ENCODE measurements at places on chromosomes 11 and 22.

- no peak for DNase-seq
Measured at GRCh38 chr11:12556788-12557384, 117.3 kb upstream of the TEAD1 start.

DNA sequence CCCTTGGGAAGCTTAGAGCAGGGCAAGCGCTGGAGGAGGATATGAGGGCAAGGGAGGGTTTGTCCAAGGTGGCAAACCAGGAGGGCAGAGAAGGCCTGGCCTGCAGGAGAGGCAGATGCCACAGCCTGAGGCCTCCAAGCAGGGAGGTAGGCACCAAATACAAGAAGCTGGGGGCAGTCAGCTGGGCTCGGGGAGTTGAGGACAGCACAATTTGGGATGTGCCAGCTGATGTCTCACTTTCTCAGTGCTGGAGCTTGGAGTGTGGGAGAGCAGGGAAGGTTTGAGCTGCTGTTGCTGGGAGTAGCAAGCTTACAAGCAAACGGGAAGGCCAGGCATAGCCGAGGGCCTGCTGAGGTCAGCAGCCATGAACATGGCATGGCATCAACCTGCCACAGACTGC, 4.0 kb downstream of the ZDHHC24 start:
- no peak for DNase-seq

GRCh38 chr11:230431-230830, 5.7 kb downstream of the SIRT3 start:
- DNase-seq: no peak

- no peak for DNase-seq
Measured at GRCh38 chr11:76578654-76579055, 91.9 kb downstream of the LRRC32 start.

- no peak for DNase-seq
Measured at GRCh38 chr11:59866836-59867235, 549 bp upstream of the TCN1 start.

DNA sequence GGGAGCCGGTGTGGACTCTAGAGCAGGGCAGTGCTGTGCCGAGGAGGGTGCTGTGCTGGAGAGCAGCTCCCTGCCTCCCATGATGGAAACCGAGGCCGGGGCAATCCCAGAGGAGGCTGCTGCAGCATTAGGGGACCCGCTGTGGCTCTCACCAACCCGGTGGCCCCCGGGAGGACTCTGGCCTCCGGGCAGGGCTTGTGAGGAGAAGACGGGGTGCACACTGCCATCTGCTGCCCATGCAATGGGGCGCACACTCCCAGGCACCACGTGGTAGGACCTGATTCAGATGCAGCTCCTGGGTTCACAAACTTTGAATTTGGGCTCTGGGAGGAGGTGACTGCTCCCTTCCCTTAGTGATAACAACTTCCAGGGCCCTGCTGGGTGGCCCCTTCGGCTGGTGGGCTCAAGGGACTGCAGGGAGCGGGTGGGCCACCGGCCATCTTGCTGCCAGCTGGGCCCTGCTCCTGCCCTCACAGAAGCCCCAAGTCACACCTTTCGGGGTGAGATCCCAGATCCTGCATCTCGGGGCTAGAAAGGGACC, 93.8 kb upstream of the FGF3 start:
- DNase-seq: no peak

GRCh38 chr11:20611892-20612291, 12.5 kb downstream of the SLC6A5 start:
- no peak for DNase-seq

DNA sequence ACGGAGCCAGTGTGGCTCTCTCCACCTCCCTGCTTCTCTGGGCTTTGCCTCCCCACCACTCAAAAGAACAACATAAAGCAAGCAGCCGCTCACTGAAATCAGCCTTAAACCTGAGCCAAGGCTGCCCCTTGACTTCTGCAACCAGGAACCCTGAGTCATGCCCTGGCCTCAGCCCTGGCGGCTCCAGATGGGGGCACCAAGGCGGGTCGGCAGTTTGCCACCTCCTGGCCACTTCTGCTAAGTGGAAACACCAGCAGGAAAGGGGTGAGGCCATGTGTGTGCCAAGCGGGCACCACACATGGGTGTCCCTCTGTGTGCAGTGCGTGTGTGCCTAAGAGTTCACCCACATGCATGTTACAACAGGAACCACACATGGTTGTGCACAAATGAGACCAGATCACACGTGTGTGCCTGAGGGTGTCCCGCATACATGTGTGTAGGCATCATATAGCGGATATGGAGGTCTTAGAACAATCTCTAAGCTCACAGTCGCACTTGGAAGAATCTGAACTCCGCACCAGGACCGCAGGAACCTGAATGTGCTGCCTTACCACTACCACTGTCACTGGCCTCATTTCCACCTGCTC, 221.2 kb downstream of the MN1 start:
- no peak for DNase-seq

DNA sequence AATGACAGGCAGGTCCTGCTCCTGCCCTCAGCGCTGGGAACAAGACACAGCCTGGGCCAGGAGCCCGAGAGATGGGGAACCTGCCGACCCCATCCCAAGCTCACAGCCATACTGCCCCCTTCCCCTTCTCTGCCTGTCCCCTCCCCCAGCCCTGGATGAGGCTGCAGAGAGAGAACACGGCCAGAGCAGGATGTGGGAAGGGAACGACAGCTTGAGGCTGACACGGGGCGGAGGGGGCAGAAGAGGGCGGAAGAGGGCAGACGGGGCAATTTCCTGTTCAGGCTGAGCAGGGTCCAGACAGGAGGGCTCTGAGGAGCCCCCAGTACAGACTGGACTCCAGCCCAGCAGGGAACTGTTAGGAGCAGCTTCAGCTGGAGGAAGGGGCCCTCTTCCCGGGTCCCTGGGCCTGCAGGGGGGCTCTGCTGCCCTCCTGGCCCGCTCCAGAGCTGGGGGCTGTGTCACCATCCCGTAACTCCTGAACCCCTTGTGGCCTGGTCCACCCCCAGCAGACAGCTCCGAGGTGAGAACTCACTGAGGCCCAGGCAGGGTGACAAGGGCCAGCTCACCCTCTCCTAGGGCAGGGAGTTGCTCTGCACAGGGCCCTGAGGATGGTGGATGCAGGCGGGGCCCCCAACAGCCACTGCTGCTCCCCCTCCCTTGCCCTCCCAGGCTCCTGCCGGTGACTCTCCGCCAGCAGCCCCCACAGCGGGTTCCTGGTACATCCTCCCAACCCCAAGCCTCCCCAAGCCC, 5.7 kb downstream of the CTSD start:
- DNase-seq: peak; percentile 25

GRCh38 chr11:119363851-119364590, 17.5 kb downstream of the USP2 start:
- DNase-seq: peak; percentile 28

DNA sequence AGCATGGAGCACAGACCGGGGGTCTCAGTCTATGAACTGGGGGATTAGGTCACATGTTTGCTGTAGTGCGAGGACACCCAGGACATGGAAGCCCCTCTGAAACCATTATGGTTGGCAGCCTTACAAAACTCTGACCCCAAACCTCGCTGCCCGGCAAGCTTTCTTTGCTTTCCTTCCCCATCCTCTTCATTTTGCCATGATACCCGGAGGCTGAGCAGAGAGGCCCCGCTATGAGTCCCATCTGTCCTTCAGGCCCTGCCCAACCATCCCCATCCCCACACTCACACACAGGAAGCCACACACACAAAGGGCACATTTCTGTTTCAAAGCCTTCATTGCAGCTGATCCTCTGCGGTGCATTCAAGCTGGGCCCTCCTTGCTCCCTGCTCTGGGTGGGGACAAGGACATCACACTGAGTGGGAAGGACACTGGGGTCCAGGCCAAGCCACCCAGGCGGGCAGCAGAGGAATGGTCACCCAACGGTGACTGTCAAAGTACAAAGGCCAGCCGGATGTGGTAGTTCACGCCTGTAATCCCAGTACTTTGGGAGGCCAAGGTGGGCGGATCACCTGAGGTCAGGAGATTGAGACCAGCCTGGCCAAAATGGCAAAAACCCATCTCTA, 176.5 kb downstream of the CTTN start:
- DNase-seq: no peak

DNA sequence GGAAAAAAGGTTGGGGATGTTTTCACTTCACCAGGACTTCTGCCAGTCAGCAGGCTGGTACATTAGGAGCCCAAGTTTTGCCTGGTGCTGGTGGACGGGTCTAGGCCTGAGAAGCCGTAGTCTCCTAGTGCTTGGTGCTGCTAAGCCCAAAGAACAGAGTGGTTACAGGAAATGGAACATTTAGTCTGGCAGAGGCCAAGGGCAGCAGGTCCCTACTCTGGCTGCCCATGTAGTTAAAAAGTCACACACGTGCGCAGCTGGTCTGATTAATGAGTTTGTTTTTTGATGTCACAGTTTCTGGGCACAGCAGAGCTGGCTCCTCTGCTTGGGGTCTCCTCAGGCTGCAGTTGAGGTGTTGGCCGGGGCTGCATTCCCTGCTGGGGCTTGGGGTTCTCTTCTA, 20.6 kb downstream of the BCR start:
- DNase-seq: no peak

DNA sequence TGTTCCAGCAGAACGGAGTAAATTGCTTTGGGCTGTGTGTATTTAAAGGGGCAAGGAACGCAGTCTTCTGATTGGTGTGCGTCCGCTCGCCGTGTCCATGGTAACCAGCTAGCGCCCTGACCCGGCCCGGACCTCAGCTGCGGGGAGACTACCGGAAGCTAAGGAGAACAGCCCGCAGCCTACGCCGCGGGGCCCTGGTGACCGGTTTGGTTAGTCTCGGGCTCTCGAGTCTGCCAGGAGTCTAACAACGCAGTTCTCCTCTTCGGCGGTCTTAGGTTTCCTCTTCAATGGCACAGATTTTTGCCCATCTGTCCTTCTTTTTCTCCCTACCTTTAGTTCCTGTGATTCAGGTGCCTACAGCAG, 3.5 kb upstream of the OR56A3 start:
- no peak for DNase-seq

DNA sequence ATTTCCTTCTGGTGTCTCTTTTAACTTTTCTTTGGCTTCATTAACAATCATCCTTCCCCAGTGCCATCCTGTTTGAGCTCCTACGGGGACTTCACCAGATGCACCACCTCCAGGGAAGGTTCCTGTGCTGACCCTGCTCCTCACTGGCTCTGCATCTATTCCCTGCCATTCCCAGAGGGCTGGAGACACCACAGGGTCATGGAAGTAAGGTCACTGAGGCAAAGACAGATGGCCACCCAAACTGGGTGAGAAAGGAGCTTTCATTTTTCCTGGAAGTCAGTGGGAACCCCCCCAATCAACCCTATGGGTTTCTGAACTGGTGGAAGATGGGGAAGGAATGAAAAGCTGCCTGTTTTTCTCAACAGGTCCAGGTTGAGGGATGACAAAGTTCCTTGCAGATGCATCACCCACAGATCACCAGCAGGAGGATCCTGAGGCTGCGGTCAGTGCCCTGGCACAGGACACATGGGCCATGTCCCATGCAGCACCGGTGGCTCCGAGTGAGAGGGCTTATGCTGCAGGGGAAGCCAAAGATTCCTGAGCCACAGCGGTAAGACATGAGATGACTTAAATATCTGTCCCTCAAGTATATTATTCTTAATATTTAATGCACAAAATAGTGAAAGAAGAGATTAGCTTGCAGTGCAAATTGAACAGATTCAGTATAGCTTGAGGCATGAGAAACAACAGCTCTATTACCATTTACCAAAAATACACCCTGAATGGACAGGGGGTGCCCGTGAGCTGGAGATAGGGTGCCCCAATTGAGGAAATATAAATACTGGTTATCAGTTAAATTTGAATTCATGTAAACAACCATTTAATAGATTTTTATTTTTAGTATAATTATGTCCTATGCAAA, 73.0 kb upstream of the VPREB1 start:
- DNase-seq: no peak

DNA sequence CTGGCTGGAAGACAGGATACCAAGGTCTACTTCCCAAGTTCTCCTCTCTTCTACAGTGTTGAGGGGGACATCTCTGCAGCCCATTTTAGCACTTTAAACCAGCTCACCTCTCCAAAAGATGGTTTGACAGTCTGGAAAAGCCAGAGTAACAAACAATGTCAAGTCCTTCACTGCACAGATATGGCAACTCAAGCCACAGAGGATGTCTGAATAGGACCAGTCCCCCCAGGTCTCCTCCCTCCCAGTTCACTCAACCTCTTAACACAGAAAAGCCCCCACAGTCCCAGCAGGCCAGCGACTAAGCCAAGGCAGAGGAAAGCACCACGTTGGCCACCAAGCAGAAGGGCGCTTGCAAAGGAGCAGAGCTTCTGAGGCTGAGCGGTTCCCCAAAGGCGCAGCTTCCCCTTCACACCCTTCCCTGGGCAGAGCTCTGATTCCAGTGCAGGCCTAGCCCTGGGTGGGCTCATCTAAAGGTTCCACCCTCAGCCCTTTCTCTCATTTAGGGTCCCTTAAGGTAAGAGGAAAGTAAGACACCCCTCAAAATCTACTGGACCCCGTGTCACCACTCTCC, 62.7 kb downstream of the PAK1 start:
- DNase-seq: no peak

DNA sequence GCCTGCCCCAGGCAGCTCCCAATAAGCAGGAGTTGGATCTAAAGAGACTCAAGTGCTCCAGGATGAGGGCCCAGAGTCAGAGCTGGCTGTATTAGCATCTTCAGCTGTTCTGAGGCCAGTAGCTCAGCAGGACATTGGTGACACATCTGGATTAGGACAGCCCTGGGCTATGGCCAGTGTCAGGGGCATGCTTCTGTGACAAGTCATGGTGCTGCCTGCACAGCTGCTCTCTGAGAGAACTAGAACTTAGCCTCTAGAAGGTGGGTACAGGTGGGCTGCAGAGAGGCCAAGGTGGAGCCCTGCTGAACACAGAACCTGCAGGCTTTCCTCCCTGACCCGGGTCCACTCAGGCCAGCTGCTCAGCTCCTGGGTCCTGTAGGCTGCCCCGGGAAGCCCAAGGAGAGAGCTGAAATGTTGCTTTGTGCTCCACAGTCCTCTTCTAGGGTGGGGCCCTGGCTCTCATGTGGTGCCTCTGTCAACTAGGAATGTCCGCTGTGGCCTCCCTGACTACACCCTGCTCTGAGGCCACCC, 426.9 kb downstream of the SOX6 start:
- no peak for DNase-seq

- no peak for DNase-seq
Measured at GRCh38 chr11:34443136-34443535, 4.4 kb downstream of the CAT start.
